T-cell (primary cell): ENCODE measurements at places on chromosomes 16 and 17. TPM values are rescaled to one million over a fixed set of nuclear protein-coding genes. Genes with fewer than 3 reads are reported as not detected.

DNA sequence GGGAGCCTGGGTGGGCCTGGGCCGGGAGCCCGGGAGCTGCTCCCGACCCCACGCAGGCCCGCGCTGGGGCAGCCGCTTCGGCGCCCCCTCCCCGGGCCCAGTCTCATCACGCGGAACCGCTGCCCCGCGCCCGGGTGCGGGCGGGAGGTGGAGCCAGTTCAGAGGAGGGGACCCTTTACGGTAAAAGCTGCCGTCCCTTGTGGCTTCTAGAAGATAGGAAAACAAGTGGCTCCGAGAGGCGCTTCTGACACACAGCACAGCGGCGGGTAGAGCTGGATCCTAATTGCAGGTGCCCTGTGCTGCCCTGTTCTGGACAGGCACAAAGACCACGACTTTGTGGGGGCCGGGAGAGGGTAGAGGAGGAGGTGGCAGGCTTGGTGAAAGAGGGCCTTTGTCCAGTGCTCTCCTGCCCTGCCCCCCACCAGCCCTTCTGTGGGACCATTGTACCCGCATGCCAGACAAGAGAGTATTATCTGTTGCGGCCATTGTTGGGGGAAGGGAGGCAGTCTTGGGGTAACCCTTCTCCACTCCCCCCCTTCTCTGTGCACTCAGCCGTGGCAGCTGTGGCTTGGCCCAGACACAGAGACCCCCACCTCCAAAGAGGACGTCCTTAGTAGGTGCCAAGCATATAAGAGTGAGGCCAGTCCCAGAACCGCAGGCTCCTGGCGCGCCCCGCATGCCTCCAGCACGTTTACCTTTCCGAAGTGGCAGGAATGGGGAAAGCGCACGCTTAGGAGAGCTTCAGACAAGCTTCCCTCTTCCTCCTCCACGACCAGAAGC lies 736 bp downstream of the CNP start:
- peak; percentile 29 for DNase-seq

DNA sequence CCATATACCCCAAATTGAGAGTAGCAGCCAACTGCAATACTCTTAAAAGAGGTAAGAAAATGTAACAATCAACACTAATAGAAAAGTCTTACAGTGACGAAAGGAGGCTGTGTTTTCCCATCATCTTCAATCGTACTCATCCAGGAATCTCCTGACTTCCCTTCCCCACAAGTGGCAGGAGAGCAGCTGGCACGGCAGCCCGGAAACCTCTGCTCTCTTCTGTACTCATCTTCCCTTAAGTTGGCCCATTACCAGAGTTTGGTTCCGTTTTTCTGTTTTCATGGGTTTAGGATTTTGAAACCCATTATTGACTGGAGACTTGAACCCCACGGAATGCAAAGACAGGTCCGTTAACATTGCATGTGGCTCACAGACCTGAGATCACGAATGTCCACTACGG lies 11.7 kb upstream of the CD300H start:
- no peak for DNase-seq

DNA sequence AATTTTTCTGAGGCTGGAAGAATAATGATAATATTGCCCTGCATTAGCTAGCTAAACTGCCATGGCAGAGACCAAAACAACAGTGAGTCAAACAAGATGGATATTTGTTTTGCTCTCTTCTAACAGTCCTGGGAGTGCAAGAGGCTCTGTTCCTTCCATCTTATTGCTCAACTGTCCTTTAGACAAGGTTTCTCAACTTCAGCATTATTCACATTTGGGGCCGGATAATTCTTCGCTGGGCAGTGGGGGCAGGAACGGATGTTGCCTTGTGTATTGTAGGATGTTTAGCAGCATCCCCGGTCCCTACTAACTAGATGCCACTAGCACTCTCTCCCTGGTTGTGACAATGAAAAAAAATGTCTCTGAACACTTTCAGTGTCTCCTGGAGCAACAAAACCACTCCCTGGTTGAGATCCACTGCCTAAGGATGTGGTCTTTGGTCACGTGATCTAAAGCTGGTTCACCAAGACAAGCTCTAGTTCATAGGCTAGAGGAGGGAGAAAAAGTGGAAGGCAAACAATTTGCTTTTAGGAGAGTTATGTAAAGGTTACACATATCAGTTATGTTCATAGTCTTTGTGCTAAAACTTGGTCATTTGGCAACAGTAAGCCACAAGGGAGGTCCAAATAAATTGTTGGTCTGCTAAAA lies 144.4 kb downstream of the PCTP start:
- no peak for DNase-seq

- DNase-seq: no peak
Observed at GRCh38 chr17:10435096-10435495, 13.3 kb upstream of the MYH8 start.

- no peak for DNase-seq
Observed at GRCh38 chr16:89370081-89370511, 120.3 kb downstream of the ANKRD11 start.

The FADS6 gene
- not detected for total RNA-seq

DNA sequence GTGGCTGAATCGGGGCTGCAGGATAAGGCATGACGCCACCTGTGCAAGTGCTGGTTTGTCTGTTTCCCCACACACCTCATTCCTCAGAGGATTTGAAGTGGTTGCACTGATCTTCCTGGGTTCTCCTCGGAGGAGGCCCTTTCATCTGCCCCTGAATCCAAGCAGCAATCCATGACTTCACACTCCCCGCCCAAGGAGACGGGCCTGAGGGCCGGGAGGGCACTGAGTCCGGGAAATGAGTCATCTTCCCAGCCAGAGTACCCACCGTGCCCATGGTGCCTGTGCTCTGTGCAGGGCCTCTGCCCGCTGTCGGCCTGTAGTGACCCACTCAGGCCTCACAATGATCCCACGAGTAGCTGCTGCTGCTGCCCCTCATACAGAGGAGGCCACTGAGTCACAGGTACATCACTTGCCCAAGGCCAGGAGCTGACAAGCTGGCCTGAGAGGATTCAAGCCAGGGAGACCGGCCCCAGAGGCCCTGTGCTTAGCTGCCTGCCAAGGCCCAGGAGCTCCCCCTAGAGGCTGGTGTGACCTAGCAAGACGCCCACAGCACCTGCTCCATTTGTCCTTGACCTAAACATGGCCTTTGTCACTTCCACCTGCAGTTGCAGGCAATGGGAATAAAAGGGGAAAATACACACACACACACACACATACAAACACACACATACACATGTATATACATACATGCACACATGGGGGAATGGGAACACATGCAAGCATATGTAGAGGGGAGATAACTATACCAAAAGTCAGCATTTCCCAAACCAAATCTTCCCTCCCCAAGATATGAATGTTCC lies 240.0 kb downstream of the C16orf95 start:
- peak; percentile 7 for DNase-seq

The GABARAPL2 gene
- 70.9 TPM for total RNA-seq

DNA sequence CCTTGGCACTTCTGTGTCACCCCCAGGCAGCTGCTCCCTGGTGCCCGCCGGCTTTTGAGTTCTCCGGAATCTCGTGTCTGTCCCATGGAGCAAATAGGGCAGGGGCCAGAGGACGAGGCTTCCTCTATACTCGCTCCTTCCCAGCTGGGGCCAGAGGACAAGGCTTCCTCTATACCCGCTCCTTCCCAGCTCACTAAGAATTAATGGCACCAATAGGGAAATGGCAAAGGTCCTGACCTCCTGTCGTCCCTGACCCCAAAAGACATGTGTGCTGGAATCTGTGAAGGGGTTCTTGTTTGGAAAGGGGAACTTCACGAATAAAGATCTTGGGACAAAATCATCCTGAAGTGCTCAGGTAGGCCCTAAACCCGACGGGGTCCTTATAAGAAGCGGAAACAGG lies 7.6 kb downstream of the SGSH start:
- no peak for DNase-seq

- peak; percentile 88 for DNase-seq
Observed at GRCh38 chr17:47099987-47100711, 88.9 kb downstream of the CDC27 start.

- no peak for DNase-seq
Observed at GRCh38 chr16:28495098-28495793, 803 bp downstream of the APOBR start.

DNA sequence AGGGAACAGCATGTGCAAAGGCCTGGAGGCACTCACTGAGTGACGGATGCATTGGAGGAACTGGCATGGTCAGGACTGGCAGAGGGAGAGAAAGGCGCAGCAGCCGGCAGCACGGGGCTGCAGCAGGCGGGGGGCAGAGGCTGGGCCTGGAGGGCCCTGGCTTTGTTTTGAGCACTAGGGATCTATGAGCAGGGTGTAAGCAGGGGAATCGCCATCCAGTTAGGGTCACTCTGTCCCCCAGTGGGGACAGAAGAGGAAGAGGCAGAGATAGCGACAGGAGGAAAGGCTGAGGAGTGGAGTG lies 14.2 kb downstream of the HSD11B2 start:
- no peak for DNase-seq

- no peak for DNase-seq
Observed at GRCh38 chr16:55480228-55480655, 1.2 kb downstream of the MMP2 start.

The VMO1 gene
- 0.38 TPM for total RNA-seq

- no peak for DNase-seq
Observed at GRCh38 chr17:82332669-82333278, 792 bp downstream of the SECTM1 start.

DNA sequence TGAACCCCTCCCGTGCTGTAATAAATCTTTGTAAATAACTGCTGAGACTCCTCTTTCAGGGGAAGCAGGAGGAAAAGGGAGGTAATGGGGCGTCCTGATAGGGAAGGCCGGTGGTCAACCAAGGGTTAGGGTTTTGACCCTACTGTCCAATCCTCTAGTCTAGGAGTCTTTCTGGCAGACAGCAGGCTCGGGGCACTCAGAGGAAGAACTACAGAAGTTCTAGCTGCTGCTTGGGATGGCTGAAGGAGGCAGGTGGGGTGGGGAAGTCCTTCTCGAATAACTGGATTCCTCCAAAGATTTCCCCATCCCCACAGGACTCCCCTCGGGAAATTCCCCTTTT lies 387 bp upstream of the STARD3 start:
- no peak for DNase-seq

The SPEM3 gene
- not detected for total RNA-seq

GRCh38 chr16:15041271-15042004 lies 14.4 kb downstream of the NTAN1 start:
- no peak for DNase-seq
